ENCODE measurements at places on chromosomes 13 and 19. TPM values are rescaled to one million over a fixed set of nuclear protein-coding genes. Genes with fewer than 3 reads are reported as not detected.

IGFL1 gene
- not detected for polyA plus RNA-seq

RGCC gene
- 123 TPM for polyA plus RNA-seq

RCBTB1 gene
- 8.1 TPM for polyA plus RNA-seq

FFAR1 gene
- polyA plus RNA-seq: not detected

- no peak overlapping the region for H3K4me3 ChIP-seq
- no peaks in the 10 kb centered on the region for H3K4me1 ChIP-seq
- H3K27ac ChIP-seq: no peak overlapping the region
These were observed 94.5 kb upstream of the TEX29 start for GRCh38 chr13:111225810-111226546.

ZNF560 gene
- polyA plus RNA-seq: not detected

DNA sequence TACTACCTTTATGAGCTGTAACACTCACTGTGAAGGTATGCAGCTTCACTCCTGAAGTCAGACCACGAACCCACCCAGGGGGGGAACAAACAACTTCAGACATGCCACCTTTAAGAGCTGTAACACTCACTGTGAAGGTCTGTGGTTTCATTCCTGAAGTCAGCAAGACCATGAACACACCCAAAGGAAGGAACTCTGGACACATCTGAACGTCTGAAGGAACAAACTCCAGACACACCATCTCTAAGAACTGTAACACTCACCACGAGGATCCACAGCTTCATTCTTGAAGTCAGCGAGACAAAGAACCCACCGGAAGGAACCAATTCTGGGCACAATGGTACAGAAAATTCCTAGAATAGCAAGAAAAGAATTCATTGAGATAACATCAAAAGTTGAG, 1796.5 kb upstream of the MIR17HG start:
- H3K27me3 ChIP-seq: no peaks in the 10 kb centered on the region
- no peak for DNase-seq
- no peak overlapping the region for H3K27ac ChIP-seq
- H3K36me3 ChIP-seq: no peaks in the 10 kb centered on the region

DNA sequence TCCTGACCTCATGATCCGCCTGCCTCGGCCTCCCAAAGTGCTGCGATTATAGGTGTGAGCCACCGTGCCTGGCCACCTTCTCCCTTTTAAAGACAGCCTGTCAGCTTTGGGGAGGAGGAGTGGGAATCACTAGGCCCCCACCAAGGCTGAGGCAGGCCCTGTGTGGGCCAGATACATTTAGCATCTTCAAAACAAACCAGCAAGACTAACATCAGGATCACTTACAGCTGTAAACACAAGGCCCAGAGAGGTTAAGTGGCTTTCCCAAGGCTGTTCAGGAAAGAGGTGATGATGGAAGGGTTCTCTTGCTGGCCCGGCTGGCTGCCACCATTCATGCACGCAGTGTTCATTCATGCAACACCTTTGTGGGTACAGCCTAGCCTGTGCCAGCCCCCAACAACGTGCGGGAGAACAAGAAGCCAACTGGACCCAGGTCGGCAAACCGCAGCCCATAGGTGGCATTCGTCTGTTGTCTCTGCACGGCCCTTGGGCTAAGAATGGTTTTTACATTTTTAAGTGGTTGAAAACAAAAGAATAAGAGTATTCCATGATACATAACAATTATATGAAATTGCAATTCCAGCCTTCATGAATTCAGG, 23.0 kb downstream of the IER2 start:
- no peaks in the 10 kb centered on the region for H3K27me3 ChIP-seq
- no peak for DNase-seq
- peak overlapping the region; percentile 41 for H3K4me3 ChIP-seq

ADPRHL1 gene
- polyA plus RNA-seq: 0.37 TPM

- H3K4me3 ChIP-seq: no peak overlapping the region
- H3K36me3 ChIP-seq: no peaks in the 10 kb centered on the region
- H3K4me1 ChIP-seq: no peaks in the 10 kb centered on the region
- no peak overlapping the region for H3K27ac ChIP-seq
- no peaks in the 10 kb centered on the region for H3K27me3 ChIP-seq
These were observed 17.7 kb downstream of the GRIK5 start for GRCh38 chr19:42052241-42052863.

- peaks cover 15% of the 10 kb centered on the region for H3K4me1 ChIP-seq
- no peaks in the 10 kb centered on the region for H3K27me3 ChIP-seq
- no peaks in the 10 kb centered on the region for H3K36me3 ChIP-seq
These were observed 2.4 kb upstream of the ZNF616 start for GRCh38 chr19:52142001-52142595.

GRCh38 chr19:4584670-4585460, 25.4 kb upstream of the SEMA6B start:
- H3K4me1 ChIP-seq: no peaks in the 10 kb centered on the region
- no peak overlapping the region for H3K27ac ChIP-seq
- H3K4me3 ChIP-seq: no peak overlapping the region
- no peak for DNase-seq
- H3K36me3 ChIP-seq: no peaks in the 10 kb centered on the region

GRCh38 chr19:27844261-27844660, 1368.7 kb downstream of the UQCRFS1 start:
- H3K4me3 ChIP-seq: no peak overlapping the region
- H3K27ac ChIP-seq: no peak overlapping the region
- H3K36me3 ChIP-seq: no peaks in the 10 kb centered on the region
- H3K27me3 ChIP-seq: no peaks in the 10 kb centered on the region

ZNF799 gene
- polyA plus RNA-seq: 8.0 TPM

- peaks cover 5% of the 10 kb centered on the region for H3K36me3 ChIP-seq
- no peaks in the 10 kb centered on the region for H3K4me1 ChIP-seq
- H3K27me3 ChIP-seq: no peaks in the 10 kb centered on the region
These were observed 85.4 kb upstream of the SLC15A1 start for GRCh38 chr13:98837896-98838295.

ZNF567 gene
- 10.9 TPM for polyA plus RNA-seq

GRCh38 chr13:44686531-44686934, 110.4 kb upstream of the TSC22D1 start:
- no peaks in the 10 kb centered on the region for H3K27me3 ChIP-seq
- no peaks in the 10 kb centered on the region for H3K36me3 ChIP-seq
- no peak overlapping the region for H3K4me3 ChIP-seq
- no peak for DNase-seq

DIRAS1 gene
- not detected for polyA plus RNA-seq

EEF1AKMT1 gene
- polyA plus RNA-seq: 14.1 TPM

DNA sequence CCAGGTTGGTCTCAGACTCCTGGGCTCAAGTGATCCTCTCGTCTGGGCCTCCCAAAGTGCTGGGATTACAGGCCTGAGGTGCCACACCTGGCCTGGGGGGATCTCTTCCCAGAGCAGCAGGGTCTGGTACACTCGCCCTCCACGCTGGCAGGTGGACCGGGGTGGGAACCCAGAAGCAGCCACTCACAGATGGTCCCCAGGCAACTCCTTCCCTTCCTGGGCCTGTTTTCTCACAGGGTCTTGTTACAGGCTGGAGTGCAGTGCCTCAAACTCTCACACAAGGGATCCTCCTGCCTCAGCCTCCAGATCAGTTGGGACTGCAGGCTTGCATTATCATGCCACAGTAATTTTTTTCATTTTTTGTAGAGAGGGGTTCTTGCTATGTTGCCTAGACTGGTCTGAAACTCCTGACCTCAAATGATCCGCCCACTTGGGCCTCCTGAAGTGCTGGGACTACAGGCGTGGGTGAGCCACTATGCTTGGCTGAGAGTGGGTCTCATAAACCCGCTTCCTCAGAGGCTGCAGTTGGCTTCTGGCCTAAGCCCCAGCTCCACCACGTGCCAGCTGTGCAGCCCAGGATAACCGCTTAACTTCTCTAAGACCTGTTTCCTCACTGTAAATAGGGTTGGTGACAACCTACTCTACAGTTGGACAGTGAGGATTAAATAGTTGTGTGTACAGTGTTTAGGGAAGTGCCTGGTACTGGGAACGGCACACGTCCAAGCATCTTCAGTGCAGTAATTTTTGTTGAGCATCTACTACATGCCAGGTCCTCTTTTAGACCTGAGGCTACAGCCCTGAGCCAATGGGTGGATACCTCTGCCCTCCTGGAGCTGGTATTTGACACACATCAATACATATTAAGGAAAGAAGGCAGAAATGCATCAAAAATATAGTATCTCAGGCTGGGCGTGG, 871 bp upstream of the CCER2 start:
- H3K4me3 ChIP-seq: no peak overlapping the region
- no peaks in the 10 kb centered on the region for H3K4me1 ChIP-seq
- DNase-seq: no peak
- H3K27ac ChIP-seq: no peak overlapping the region

MISP3 gene
- polyA plus RNA-seq: 0.18 TPM

PCDH9 gene
- 0.18 TPM for polyA plus RNA-seq

SHANK1 gene
- not detected for polyA plus RNA-seq

GRCh38 chr13:102461302-102461701, 59.5 kb upstream of the FGF14 start:
- no peak overlapping the region for H3K27ac ChIP-seq
- no peaks in the 10 kb centered on the region for H3K36me3 ChIP-seq
- DNase-seq: no peak
- H3K4me1 ChIP-seq: no peaks in the 10 kb centered on the region
- H3K4me3 ChIP-seq: no peak overlapping the region

DNA sequence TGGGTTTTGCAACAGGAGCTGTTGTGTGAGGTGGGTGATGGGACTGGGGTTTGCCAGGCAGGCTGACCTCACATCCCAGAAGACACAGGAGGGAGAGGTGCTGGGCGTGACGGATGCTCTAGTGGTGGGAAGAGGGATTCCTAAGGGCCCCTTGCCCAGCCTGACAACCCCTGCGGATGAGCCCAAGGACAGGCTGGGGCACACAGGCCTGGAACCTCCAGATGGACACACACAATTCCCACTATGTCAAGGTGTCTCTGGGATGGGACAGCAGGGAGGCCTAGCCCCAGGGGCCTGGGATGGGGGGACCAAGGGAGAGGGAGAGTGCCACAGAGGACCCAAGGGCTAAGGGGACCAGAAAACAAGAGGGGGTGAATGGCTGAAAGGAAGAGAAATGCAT, 191.5 kb downstream of the ZNF536 start:
- no peak overlapping the region for H3K4me3 ChIP-seq
- no peaks in the 10 kb centered on the region for H3K36me3 ChIP-seq
- no peak for DNase-seq
- no peaks in the 10 kb centered on the region for H3K4me1 ChIP-seq

DNA sequence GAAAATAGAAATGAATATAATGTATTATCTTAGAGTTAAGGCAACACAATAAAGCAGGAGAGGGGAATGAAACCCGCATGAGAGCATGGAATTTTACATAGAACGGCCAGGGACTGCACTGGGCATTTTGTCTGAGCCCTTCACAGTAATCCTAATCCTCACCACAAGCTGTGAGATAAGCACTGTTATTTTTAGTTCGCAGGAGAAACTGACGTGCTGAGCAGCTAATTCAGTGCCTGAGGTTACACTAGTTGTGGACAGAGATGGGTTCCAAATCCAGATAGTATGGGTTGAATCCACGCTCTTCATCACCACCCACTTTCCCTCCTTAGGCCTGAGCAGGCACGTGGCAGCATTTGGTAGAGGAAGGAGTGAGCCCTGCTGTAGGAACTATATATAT, 24.8 kb upstream of the ZNF527 start:
- H3K36me3 ChIP-seq: peaks cover 69% of the 10 kb centered on the region
- H3K4me3 ChIP-seq: no peak overlapping the region
- no peak for DNase-seq

GRCh38 chr19:40619333-40620160, 18.4 kb downstream of the LTBP4 start:
- no peak overlapping the region for H3K27ac ChIP-seq
- H3K4me3 ChIP-seq: no peak overlapping the region
- H3K36me3 ChIP-seq: peaks cover 46% of the 10 kb centered on the region
- H3K27me3 ChIP-seq: no peaks in the 10 kb centered on the region
- DNase-seq: no peak

DNA sequence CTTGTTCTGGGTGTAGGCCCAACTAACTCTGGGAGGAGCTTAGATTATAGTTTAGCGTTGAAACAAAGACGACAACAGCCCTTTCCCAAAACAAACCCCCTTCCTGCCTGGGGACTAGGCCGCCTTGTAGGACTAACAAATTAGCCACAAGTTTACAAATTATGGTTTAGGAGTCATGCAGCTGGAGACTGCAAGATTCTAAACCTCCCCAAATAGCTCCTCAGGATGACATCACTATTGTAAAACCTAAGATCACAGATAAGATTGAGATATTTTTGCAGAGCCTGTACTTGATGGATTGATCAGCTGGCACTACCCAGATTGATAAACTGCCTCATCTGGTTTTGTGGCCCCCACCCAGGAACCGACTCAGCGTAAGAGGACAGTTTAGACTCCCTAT, 2.3 kb upstream of the SLC25A15 start:
- H3K36me3 ChIP-seq: no peaks in the 10 kb centered on the region
- H3K27me3 ChIP-seq: no peaks in the 10 kb centered on the region
- H3K27ac ChIP-seq: no peak overlapping the region
- no peak overlapping the region for H3K4me3 ChIP-seq
- DNase-seq: no peak

KLF16 gene
- 0.47 TPM for polyA plus RNA-seq

GRCh38 chr13:49346460-49346859, 97.4 kb downstream of the CAB39L start:
- H3K4me3 ChIP-seq: no peak overlapping the region
- no peak overlapping the region for H3K27ac ChIP-seq
- no peaks in the 10 kb centered on the region for H3K36me3 ChIP-seq
- H3K27me3 ChIP-seq: no peaks in the 10 kb centered on the region
- no peak for DNase-seq

DNA sequence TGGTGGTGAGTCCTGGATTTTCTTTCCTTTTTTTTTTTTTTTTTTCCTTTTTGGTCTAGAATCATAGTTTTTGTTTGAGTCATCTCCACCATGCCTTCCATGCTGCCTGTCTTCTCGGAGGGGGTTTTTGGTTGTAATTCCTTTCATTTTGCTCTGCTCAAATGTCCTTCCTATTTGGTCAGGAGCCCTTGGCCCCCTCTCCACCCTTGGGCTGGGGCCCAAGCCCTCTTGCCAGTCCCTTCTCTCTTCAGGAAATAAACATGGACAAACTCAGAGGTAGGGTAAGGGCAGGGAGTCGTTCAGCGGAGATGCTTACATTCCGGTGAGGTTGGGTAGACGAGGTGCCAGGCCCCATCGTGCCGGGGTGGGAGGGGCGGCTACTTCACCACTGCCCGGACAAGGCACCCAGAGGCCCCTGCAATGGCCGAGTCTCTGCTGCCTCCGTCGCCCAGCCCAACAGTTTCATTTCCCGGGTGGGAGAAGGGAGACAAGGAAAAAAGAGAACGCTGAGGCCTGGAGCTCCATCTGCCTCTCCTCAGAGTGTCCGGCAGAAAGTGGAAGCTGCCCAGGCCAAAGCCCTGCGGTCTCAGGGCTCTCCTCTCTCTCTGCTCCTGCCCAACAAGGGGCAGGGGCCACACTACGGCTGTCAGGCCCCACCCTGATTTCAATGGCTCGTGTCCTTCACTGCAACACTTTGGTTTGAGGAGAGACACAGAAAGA, 12.7 kb downstream of the ZNF574 start:
- no peaks in the 10 kb centered on the region for H3K27me3 ChIP-seq
- DNase-seq: no peak
- H3K4me3 ChIP-seq: no peak overlapping the region
- H3K27ac ChIP-seq: no peak overlapping the region
- H3K4me1 ChIP-seq: no peaks in the 10 kb centered on the region
- peaks cover 10% of the 10 kb centered on the region for H3K36me3 ChIP-seq

Data from naive thymus-derived CD4-positive, alpha-beta T cell (primary cell).